ENCODE measurements at places on chromosomes 11 and 22. TPM values are rescaled to one million over a fixed set of nuclear protein-coding genes. Genes with fewer than 3 reads are reported as not detected.

GRCh38 chr22:44335903-44336803 lies 23.4 kb upstream of the SHISAL1 start:
- H3K36me3 ChIP-seq, result no peaks in the 10 kb centered on the region
- H3K4me3 ChIP-seq, result no peak overlapping the region
- peaks cover 10% of the 10 kb centered on the region for H3K27me3 ChIP-seq
- no peak overlapping the region for H3K27ac ChIP-seq

GRCh38 chr22:17281440-17281841 lies 62.2 kb upstream of the ADA2 start:
- no peak for DNase-seq
- peaks cover 13% of the 10 kb centered on the region for H3K4me1 ChIP-seq
- H3K27me3 ChIP-seq, result peaks cover 11% of the 10 kb centered on the region
- no peak overlapping the region for H3K27ac ChIP-seq
- H3K4me3 ChIP-seq, result no peak overlapping the region
- H3K36me3 ChIP-seq, result no peaks in the 10 kb centered on the region

- H3K27me3 ChIP-seq, result peaks cover 9% of the 10 kb centered on the region
- H3K36me3 ChIP-seq, result no peaks in the 10 kb centered on the region
- DNase-seq, result no peak
- peaks cover 18% of the 10 kb centered on the region for H3K4me1 ChIP-seq
- H3K27ac ChIP-seq, result no peak overlapping the region
These were observed 866 bp downstream of the GP1BB start for GRCh38 chr22:19723983-19724827.

Gene SLC17A6
- polyA plus RNA-seq, result not detected

Gene OR2AT4
- polyA plus RNA-seq, result not detected
